ENCODE measurements at places on chromosomes 3 and 15. TPM values are rescaled to one million over a fixed set of nuclear protein-coding genes. Genes with fewer than 3 reads are reported as not detected.

Gene ARMC8
- total RNA-seq: 41.8 TPM

Gene CCNB2
- total RNA-seq: 96.0 TPM

Gene DZIP1L
- 13.8 TPM for total RNA-seq

Gene FMN1
- 1.2 TPM for total RNA-seq

Gene IP6K2
- total RNA-seq: 50.9 TPM

Gene PLA2G4E
- not detected for total RNA-seq

Gene DYNLT2B
- total RNA-seq: 30.8 TPM

Gene BFSP2
- not detected for total RNA-seq

Gene CTXN2
- not detected for total RNA-seq

Gene ELP6
- total RNA-seq: 26.5 TPM

Gene BRK1
- 125 TPM for total RNA-seq

Gene FBXO40
- not detected for total RNA-seq

Gene GOLGA6A
- total RNA-seq: not detected

Gene GNAT1
- total RNA-seq: not detected

Gene CHST13
- not detected for total RNA-seq

Gene COL6A5
- total RNA-seq: not detected

Gene PPP2R3A
- total RNA-seq: 10.4 TPM

Gene CPNE9
- total RNA-seq: not detected

Gene ZCWPW2
- total RNA-seq: not detected

Gene HTR3D
- not detected for total RNA-seq

Gene RHOV
- total RNA-seq: not detected

Gene KLF13
- 15.1 TPM for total RNA-seq

Gene PSTPIP1
- total RNA-seq: 0.18 TPM

Gene SLC28A2
- not detected for total RNA-seq

Gene PLSCR2
- total RNA-seq: 0.18 TPM

Gene HHLA2
- not detected for total RNA-seq

Gene ANKRD63
- not detected for total RNA-seq

Gene AGBL1
- total RNA-seq: not detected

Gene NRROS
- not detected for total RNA-seq

Gene IL16
- total RNA-seq: under 0.01 TPM

Gene LHFPL4
- total RNA-seq: not detected

Gene BNC1
- total RNA-seq: 8.7 TPM

Gene CDHR4
- total RNA-seq: not detected

Gene USP8
- total RNA-seq: 40.4 TPM

Gene HRG
- total RNA-seq: not detected

Gene FGF7
- 92.2 TPM for total RNA-seq

Gene PLXNB1
- total RNA-seq: 18.2 TPM

Gene ALDH1A3
- total RNA-seq: 23.4 TPM

Gene FOXL2NB
- total RNA-seq: 33.4 TPM

Gene GPR149
- total RNA-seq: not detected

Gene CCR1
- total RNA-seq: 0.29 TPM

Gene KPNA4
- 35.8 TPM for total RNA-seq

Gene LMAN1L
- not detected for total RNA-seq

Gene FNDC3B
- total RNA-seq: 37.8 TPM

Gene HOMER2
- total RNA-seq: not detected

Gene CD200R1
- total RNA-seq: not detected

Gene RLBP1
- not detected for total RNA-seq

Gene ZMYND10
- total RNA-seq: 1.7 TPM
